ENCODE measurements at places on chromosomes 1 and 21.

DNA sequence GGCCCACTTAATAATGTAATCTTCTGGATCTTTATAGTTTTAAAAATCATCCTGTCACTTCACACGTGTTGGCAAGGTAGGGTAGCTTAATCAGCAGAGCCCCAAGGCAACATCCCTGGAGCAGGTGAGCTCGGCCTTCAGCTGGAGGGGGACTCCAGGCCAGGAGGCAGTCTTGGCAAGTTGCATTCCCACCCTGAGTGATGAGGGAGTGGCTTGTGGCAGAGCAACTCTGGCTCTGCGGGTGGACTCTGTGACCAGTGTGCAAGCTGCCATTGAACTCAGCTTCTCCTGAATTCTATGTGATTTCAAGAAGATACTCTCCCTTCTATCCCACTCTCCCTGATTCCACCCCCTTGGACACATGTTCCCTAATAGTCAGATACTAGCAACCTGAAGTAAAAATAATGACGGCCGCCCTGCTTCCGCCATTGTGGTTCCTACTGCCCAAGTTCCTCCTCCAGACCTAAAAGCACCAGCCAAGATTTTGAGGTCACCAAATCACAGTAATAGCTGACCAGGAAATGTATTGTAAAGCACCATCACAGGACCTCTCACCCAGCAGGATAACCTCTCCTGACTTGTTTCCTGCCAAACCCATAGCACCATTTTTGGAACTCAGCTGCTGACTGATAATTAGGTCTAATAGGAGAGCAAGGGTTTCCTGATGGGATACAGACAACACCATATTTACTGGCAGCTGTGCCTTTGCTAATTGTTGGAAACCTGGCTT is 11.5 kb upstream of the LYST start:
- DNase-seq, result no peak

GRCh38 chr1:94329986-94330385 is 88.2 kb upstream of the ABCD3 start:
- no peak for DNase-seq

- DNase-seq, result no peak
Observed at GRCh38 chr1:30764939-30765555, 7.5 kb upstream of the LAPTM5 start.

- DNase-seq, result no peak
Observed at GRCh38 chr1:27176323-27176722, 21.4 kb upstream of the SLC9A1 start.

GRCh38 chr1:224042557-224043118 is 71.3 kb upstream of the FBXO28 start:
- no peak for DNase-seq

GRCh38 chr1:204089044-204089751 is 16.3 kb downstream of the SOX13 start:
- DNase-seq, result no peak

DNA sequence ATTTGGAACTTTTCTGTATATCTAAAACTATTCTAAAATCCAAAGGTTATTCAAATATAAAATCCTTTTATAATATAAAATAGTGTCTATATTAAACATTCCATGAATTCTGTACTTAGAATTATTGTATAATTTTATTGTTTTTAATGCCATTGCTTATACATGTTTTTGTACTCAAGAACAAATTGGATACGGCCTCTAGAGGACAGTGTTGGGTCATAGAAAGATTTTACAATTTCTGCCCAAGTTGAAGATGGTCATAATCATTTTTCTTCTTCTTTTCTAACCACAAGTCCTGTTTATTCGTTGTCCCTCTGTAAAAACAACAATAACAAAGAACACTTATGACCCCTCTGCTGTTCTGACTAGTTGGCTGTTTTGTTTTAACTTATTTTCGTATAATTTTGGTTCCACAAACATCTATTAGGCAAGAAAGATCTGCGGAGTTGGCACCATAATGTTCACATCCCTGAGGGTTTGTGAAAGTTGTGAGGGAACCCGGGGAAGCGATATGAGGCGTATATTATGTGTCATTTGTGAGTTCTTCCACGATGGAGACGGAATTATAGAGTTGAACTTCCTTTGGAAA is 75.7 kb upstream of the KIF26B start:
- DNase-seq, result no peak

GRCh38 chr1:176066709-176067108 is 140.4 kb downstream of the COP1 start:
- DNase-seq, result no peak

GRCh38 chr1:13901039-13901438 is 201.1 kb downstream of the PRDM2 start:
- DNase-seq, result no peak

- no peak for DNase-seq
Observed at GRCh38 chr21:36162631-36163030, 6.0 kb downstream of the DOP1B start.

GRCh38 chr1:41416552-41417334 is 55.5 kb downstream of the FOXO6 start:
- DNase-seq, result no peak

DNA sequence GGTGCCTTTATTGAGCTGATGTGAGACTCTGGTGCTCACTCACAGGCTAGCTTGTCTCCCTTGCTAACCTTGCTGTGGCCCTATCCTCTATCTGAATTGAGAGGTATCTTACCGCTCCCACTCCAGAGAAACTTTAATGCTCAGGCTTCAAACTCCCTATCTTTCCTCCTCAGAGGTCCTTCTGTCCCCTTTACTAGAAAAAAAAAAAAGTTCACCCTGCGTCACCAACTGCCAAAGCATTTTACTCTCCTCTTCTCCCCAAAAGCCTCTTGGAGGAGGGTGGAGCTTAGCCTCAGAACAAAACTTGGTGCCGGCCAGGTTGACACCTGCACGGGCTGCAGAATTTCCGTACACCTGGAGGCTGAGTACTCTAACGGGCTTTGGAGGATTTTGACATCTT is 55.1 kb downstream of the ATP2B4 start:
- DNase-seq, result no peak

DNA sequence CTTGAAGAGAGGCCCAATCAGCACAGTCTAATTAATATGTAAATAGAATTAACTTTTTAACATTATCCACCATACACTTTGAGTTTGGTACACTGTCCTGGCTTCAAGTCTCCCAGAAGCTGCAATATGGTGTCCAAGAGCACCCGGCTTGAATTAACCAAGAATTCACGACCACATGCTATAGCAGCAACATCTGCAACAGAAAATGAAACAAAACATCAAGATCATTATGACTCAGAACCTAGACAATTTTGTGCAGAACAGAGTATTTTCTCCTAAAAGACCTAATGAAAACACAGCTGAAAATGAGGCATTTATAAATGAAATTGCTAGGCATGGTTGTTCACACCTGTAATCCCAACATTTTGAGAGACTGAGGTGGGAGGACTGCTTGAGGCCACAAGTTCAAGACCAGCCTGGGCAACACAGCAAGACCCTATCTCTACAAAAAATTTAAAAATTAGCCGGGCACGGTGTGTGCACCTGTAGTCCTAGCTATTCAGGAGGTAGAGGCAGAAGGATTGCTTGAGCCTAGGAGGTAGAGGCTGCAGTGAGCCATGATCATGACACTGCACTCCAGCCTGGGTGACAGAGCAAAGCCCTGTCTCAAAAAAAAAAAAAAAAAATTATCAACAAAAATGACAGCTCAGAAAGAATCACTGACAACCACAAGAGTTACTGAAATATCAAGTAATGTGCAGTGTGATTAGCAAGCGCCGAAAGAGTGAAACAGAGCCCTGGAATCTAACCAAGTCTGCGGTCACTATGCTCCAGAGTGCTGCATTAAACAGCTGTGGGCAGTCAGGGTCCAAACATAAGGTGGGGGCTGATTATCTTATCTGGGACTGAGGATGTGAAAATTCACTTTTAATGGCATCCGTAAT is 45.3 kb downstream of the HSF2BP start:
- no peak for DNase-seq

DNA sequence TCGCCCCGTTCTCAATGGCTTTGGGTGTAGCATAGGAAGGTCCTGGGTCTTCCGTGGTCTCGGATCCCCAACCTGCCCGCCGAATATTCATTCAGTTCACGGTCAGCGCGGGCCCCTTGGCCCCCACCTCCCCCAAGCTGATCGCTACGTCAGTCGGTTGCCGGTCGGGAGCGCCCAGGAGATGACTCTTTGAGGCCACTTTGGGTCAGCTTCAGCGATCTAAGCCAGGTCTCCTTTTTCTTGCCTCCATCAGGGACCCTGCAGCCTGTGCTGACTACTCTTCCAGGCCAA is 12.8 kb downstream of the HLX start:
- DNase-seq, result no peak

DNA sequence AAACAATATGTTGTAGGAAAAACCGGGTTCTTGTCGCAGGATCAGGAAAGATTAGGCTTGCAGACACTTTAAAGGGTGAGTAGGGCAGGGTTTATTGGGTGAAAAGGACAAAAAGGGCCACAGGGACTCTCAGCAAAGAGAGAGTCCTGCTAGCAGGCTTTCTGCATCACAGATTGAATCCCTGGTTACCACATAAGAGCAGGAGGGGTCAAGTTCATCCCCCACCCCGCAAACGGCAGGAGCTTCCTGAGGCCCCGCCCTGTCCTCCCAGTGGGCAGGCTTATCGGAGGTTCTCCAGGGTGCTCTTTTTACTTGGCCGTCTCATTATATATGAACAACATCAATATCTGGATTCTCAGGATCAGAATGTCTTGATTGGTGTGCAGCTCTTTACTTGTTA is 47.7 kb downstream of the SYCP1 start:
- no peak for DNase-seq

GRCh38 chr1:65980237-65980636 is 187.5 kb downstream of the PDE4B start:
- DNase-seq, result no peak

DNA sequence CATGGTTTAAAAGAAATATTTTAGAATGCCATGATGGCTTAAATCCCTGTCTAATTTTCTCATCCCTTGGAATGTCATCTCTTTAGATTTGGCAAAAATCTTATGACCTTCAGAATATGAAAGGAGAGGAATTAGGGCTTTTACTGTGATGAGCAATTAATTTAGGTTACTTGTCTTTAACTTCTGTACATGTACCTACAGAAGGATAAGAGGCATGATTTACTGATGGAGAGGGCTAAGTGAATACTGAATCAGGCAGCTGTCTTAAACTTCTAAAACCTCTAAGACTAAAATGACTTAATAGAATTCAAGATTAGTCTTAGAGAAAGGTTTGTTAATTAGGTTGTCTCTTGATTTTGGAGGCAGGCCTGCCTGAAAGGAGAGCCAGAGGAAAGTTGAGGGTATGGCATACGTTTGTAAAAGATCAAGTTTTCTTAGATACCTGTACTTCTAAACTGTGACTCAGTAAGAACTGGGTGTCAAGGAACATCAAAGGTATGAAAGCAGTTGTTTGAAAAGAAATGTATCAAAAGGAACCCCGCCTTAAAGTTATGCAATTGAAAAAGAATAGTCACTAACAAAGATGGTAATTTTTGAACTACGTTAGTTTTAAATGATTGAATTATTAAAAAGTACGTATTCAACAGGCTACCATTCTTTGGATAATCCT is 12.5 kb downstream of the MACO1 start:
- DNase-seq, result no peak

- no peak for DNase-seq
Observed at GRCh38 chr1:186179231-186179630, 195.8 kb downstream of the TPR start.

DNA sequence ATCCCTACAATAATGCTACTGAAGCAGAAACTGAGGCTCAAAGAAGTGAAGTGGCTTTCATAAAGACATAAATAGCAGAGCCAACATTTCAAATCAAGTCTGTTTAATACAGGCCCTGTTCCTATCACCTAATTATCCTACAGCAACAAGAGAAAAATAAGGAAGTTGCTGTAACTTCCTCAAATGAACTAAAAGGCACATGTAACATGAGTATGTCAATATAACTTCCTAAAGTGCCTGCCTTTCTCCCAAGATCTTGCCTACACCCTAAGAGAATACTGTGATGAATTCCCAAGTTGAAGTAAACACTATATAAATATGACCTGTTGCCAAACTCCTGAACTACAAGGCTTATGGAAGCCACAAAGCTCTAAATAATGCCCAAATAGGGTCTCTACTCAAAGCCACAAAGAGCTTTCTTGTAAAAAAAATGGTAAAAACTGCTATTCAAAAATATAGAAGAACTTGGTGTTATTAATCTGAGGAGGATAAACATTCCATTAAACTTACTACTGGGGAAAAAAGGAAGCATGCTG is 8.6 kb downstream of the BEND5 start:
- DNase-seq, result no peak

GRCh38 chr21:40830836-40831235 is 16.1 kb downstream of the DSCAM start:
- DNase-seq, result no peak

DNA sequence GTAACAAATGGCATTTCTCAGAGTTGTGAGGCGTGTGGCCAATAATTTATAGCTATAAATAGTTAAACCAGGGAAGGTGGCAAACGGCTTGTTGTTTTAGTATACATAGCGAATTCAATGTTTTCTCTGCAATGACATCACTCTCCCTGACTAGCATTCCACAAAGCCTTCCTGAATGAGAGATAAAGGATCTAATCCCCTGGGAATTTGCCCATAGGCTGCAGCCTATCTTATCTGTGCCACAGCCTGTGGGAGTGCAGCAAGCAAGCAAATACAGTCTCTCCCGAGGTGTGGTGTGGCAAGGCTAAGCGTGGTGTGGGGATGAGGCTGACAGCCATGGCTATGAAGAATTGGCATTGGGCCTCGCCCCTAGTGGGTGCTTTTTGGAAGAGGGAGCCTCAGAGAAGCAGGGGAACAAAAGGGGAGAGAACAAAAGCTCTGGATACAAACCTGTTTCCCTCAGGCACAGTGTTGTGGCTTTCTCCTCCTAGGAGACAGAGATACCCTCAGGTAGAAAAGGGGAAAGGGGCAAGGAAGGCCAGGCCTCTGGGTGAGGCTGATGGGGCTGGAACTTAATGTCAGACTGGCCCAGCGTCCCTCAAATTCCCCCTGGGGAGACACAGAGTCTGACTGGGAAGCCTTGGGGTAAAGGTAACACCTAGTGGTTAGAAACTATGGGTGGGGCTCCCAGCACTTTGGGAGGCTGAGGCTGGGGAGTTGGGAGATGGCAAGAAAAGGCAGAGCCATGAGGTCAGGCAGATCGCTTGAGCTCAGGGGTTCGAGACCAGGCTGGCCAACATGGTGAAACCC is 8.9 kb downstream of the TAGLN2 start:
- no peak for DNase-seq

DNA sequence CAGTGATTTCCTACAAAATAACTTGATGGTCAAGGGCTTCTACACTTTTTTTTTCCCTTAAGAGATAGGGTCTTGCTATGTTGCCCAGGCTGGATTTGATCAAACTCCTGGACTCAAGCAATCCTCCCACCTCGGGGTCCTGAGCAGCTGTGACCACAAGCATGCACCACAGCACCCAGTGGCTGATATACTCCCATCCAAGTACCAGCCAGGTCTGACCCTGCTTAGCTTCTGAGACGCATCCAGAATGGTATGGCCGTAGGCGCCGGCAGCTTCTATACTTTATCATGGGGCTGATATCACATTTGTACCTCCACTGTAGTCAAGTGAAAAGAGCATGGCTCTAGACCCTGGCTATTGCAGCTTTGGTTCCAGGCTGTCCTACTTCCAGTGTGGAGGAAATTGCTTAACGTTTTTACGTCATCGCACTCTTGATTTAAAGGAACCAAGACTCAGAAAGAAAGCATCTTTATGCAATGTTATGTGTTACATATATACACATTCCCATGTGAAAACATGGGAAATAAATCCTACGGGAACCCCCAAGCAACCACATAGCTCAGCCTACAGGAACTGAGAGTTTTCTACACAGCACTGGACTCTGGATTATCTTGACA is 39.5 kb downstream of the PDPN start:
- DNase-seq, result no peak

GRCh38 chr1:96072021-96072420 is 649.6 kb upstream of the PTBP2 start:
- DNase-seq, result no peak
